OCI-M1 (cell line): ENCODE measurements at places on chromosomes 5 and 9.

- no peak for DNase-seq
These were observed 42.0 kb downstream of the SHB start for GRCh38 chr9:38026840-38027527.

- no peak for DNase-seq
These were observed 18.4 kb downstream of the UBE2QL1 start for GRCh38 chr5:6466975-6467567.

GRCh38 chr5:168317096-168317520 is 25.7 kb downstream of the WWC1 start:
- DNase-seq = no peak

DNA sequence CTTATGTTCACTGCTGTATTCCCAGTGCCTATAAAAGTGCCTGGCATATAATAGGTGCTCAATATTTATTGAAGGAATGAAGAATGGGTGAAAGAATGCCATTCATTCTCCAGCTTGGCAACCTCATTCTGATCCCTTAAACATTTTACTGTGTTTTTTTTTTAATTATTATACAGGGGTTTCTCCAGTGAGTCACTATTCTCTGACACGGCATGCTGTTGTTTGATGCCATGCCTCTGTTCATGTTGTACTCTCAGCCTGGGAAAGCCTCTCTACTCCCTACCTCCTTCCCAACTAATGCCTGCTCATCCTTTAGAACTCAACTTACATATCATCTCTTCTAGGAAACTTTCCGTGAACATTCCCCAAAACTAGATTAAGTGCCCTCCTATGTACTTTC is 70.2 kb upstream of the PHF24 start:
- DNase-seq = no peak

DNA sequence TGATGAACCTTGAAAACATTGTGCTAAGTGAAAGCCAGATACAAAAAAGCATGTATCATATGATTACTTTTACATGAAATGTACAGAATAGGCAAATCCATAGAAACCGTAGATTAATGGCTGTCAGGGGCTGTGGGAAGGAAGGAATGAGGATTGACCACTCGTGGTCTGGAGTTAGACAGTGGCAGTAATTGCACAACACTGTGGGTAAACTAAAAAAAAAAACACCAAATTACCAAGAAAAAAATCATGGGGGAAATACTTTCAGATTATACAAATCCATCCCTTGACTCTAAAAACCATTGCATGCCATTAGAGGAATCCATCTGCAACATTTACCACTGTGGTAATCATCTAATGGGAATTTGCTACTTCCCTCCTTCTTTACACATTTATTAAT is 140.0 kb downstream of the SIL1 start:
- peak; percentile 11 for DNase-seq

GRCh38 chr9:106528158-106528557 is 334.8 kb upstream of the ZNF462 start:
- no peak for DNase-seq

DNA sequence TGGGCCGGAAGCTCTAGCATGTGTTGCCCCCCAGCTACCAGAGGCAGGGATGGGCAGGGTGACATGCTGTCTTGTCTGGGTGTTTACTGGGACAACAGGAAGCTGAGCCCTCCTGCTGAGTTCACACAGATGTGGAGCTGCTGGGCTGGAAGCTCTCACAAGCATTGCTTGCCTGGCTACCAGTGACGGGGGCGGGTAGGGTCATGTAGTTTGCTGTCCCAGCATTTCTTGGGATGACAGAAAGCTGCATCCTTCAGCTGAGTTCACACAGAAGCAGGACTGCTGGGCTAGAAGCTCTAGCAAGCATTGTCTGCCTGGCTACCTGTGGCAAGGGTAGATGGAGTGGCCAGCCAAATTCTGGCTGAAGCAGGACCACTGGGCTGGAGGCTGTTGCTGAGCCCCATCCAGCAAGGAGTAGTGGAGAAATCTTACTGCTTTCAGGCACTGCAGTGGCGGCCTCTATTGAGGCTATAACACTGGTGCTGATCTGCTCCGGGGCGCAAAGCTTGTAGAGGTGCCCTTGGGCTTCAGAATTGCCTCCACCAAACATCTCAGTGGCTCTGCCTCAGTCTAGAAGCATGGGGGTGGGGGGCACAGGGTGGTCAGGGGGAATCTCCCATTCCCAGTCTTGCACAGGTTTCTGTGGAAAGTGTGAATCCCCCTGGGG is 25.1 kb downstream of the POLK start:
- no peak for DNase-seq

- DNase-seq = no peak
These were observed 89.2 kb downstream of the MVB12B start for GRCh38 chr9:126415741-126416370.

GRCh38 chr5:133423618-133424282 is 188.6 kb downstream of the FSTL4 start:
- peak; percentile 70 for DNase-seq

DNA sequence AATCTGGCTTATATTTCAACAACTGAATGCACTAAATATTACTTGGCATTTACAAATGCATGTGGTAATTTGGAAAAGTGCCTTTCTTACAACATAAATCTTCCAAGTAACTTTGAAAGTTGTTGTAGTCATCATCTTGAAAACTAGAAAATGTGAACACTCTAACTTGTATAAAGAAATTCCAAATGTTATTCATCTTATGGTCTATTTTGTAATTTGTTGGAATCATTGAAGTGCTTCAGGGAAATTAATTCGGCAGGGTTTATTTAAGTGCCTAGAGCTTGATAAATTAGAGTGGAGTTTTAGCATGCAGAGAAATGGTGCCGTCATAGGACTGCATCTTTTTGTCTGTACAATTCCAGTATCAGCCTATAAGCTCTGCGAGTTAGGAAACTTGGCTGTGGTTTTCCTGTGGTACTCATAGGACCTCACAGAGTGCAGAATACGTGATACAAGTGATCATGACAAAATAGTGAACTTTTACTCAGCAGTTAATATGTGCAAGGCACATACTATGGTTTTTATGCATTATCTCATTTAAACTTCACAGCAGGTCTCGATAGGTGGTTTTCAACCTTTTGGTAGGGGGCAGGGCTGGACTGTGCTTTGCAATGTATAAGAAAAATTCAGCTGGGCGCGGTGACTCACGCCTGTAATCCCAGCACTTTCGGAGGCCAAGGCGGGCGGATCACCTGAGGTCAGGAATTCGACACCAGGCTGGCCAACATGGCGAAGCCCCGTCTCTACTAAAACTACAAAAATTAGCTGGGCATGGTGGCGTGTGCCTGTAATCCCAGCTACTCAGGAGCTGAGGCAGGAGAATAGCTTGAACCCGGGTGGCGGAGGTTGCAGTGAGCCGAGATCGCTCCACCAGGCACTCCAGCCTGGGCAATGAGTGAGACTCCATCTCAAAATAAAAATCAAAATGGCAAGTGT is 79.6 kb downstream of the RAI14 start:
- DNase-seq = no peak

- peak; percentile 18 for DNase-seq
These were observed 35.1 kb downstream of the DENND1A start for GRCh38 chr9:123894822-123895221.

GRCh38 chr5:172714491-172715420 is 56.2 kb downstream of the DUSP1 start:
- DNase-seq = peak; percentile 81

DNA sequence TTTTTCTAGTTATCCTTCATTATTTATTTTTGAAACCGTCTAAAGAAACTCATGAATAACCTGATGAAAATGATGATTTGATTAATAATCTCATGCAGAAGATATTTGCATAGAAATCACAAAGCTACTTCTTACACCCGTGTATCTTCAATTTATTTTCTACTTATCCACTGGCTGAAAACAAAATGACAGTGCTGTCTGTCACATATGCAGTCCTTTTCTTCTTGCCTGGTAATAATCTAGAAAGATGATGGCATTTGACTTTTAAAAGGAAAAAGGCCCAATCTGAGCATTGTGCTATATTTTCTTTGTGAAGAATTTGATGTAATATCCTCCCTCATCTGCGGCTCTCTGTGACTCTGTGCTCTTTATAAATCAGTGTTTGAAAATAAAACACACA is 253.3 kb downstream of the PRR16 start:
- no peak for DNase-seq

GRCh38 chr9:124576751-124577150 is 69.6 kb upstream of the NR5A1 start:
- DNase-seq = no peak

- DNase-seq = no peak
These were observed 901.3 kb upstream of the SEMA6A start for GRCh38 chr5:117475919-117476318.

DNA sequence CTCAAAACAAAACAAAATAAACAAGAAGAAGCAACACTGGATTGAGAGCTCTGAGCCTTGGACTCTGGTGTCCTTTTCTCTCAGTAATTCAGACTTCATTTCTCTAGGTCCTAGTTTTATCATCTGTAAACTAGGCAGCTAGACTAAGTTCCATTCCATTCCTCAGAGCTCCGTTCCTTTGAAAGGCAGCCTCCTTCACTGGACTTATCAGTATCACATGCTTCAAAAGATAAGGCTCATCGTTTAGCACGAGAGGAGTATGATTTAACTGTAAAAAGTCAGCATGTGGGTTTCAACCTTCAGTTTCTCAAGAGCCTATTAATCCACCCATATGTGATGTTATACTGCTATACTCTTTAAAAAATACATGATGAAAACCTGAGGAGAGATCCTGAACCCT is 1.6 kb downstream of the ATP10B start:
- DNase-seq = peak; percentile 75

DNA sequence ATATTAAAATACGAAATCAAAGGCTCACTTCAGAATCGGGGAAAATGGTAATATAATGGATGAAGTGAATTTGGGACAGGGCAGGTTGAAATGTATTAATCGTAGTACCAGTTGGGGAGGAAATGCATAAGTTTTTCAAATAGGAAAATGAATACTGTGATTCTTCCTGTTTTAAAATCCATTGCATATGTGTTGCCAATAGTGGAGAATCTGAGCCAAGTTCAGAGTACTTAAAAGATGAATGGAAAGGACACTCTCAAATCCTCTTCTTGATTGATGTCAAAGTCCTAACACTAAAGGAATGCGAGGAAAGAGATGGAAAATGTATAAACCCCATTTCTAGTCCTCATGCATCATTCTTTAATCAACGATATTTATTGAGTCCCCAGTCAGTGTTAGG is 160.9 kb upstream of the CCNG1 start:
- no peak for DNase-seq

- DNase-seq = no peak
These were observed 559 bp downstream of the SPAG8 start for GRCh38 chr9:35811381-35812024.

DNA sequence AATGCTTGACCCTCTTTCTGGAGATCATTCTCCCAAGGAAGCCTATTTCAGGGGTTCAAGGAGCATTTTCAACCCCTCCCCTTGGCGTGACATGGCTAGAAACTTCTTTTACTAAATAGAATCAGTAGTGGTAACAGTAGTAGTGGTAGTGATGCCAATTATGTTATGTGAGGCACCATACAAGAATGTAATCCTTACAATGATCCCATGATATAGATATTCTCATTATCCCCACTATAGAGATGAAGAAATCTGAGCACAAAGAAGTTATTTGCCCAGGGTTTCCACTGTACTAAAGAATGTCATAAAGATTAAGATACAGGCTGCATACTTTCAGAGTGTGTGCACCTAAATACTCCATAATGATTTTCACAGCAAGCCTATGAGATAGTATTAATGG is 155.4 kb upstream of the CLINT1 start:
- no peak for DNase-seq

- DNase-seq = no peak
These were observed 421 bp upstream of the DEPDC1B start for GRCh38 chr5:60700416-60700757.

DNA sequence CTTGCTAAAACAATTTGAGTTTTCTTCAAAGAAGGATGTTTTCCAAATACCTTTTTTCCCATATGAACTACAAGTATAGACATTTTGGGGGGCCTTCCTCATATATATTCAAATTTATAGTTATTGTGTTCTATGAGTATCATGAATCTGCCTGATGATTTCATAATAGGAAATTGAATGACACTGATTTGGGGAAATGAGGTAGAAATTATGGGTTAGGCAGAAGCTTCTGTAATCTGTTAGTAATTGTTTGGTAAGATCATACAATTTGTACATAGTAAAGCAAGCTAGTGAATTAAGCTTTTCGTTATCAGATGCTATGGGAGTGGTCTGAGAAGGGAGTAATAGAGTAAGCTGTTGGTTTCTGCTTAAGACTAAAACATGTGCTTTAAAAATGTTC is 98.0 kb downstream of the TRIO start:
- DNase-seq = no peak

GRCh38 chr9:134253606-134254205 is 72.5 kb upstream of the RXRA start:
- DNase-seq = no peak

DNA sequence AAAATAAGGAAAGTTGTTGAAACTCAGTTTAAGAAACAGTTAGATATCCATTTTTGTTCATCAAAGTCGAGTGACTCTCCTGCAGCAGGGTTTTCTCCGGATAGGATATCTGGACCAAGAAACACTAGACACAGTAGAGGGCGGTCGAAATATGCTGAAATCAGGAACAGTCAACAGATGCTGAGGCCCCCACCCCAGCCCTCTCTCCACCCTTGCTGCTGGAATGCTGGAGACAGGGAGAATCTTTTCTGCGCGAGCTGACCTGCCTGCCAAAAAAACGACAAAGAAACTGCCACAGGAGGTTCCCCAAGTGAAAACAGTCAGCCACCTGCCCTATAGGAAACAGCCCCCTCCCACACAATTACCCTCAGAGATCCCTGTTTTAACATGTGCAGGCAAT is 4.3 kb upstream of the IL13 start:
- no peak for DNase-seq

GRCh38 chr5:43243270-43243669 is 51.2 kb downstream of the NIM1K start:
- no peak for DNase-seq

GRCh38 chr5:133362438-133362837 is 249.9 kb downstream of the FSTL4 start:
- no peak for DNase-seq

DNA sequence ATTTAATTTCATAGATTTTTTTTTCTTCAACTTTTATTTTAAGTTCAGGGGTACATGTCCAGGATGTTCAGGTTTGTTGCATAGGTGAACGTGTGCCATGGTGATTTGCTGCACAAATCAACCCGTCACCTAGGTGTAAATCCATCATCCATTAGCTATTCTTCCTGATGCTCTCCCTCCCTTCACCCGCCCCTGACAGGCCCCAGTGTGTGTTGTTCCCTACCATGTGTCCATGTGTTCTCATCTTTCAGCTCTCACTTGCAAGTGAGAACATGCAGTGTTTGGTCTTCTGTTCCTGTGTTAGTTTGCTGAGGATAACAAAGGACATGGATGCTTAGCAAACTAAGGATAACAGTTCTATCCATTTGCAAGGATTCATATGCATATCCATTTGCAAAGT is 209.1 kb upstream of the ADCY2 start:
- DNase-seq = no peak
